ENCODE measurements at places on chromosomes 16 and 17.

GRCh38 chr16:78256686-78257375 is 157.4 kb downstream of the WWOX start:
- no peak for DNase-seq

DNA sequence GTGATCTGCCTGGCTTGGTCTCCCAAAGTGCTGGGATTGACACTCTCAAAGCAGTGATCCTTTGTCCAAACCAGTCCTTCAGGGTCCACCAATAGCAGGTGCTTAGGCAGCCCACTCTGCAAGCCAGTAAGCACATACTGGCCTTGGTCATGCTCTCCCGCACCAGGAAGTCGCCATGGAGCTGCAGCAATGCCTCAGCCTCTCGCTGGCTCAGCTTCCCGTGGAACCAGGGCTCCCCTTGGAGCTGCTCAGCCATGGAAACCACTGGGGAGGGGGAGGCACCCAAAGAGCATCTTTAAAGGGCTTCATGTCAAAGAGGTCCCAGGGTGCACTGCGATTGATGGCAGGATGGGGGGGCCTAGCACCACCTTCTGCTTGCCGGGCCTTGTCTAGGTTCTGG is 9.6 kb upstream of the UBTF start:
- DNase-seq: no peak

- no peak for DNase-seq
Observed at GRCh38 chr16:79721270-79721669, 120.7 kb upstream of the MAF start.

GRCh38 chr16:31480851-31481536 is 1.9 kb upstream of the SLC5A2 start:
- DNase-seq: no peak

DNA sequence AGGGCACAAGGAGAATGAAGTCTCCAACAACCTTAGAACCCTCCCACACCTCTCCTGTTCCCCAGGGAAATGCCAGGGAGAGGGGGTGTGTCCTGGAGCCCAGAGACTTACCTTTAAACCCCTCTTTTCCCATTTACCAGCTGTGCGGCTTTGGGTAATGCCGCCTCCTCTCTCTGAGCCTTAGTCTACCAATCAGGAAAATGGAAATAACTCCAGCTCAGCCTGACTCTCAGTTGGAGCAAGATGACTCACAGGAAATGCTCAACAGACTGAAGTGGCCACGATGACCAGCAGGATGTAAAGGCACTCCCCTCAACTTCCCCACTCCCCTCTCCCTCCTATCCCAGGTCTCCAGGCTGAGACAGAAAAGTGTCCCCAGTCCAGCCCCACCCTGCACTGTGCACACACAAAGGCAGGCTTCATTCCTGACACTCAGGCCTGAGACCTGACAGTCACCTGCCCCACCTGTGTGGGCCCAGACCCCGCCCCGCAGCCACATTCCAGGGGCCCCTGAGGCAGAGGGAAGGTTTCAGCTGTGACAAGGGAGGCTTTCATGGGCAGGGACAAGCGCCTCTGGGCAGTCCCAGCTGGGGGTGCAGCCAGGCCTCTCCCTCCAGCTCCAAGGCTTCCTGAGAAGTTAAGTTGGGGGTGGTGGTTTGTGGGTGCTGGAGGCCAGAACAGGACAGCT is 3.0 kb upstream of the KRT15 start:
- no peak for DNase-seq

DNA sequence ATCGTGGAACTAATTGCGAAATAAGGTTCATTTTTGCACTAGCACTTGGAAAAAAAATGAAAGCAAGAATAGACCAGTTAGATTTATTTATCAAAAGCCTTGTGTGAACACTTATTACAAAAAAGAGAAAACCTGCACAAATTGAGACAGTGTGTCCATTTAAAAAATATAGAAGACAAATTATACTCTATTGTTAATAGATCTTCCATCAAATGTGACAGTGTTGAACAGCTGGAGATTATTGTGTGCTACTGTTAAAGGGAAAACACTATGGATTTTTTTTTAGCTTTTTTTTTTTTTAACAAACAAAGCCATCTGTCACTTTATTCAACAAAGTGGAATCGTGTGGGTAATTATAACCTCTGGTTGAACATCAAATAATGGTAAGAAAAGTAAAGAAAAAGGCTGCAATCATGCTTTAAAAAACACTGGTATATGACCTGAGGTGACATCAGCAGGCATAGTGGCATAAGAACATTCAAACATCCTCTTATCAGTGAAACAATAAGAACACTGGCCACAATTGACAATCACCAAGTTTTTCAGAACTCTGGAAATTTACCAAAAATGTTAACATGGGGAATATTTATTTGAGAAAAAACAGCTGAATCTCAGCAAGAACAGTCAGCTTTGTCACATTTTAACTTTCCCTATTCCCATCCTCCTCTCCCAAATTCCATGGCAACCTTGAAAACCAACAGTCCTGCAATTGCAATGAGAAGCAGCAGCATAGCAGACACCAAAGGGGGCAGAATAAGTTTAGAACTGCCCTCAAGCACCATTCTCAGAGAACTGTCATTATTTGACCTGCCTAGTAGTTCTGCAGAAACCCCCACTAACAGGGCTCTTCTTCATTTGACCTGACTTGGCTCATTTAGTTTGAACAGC is 442.3 kb upstream of the MON1B start:
- DNase-seq: no peak

- DNase-seq: peak; percentile 62
Observed at GRCh38 chr17:81018044-81018802, 16.7 kb upstream of the BAIAP2 start.

DNA sequence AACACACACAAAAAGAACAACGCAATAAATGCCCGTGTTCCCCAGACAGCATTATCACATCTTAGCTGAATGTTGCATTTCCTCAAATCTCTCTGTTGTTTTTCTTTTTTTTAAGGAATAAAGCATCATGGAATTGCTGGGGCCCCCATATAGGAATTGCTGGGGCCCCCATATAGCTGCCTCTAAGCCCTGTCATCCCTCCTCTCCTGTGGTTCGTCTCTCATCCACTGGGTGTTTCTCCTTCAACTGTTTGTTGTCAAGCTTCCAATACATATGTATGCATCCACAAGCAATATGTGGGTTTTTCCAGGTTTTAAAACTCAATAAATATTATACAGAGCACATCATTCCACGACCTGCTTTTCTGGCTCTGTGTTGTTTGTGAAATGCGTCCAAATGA is 43.2 kb downstream of the HSBP1 start:
- DNase-seq: no peak

DNA sequence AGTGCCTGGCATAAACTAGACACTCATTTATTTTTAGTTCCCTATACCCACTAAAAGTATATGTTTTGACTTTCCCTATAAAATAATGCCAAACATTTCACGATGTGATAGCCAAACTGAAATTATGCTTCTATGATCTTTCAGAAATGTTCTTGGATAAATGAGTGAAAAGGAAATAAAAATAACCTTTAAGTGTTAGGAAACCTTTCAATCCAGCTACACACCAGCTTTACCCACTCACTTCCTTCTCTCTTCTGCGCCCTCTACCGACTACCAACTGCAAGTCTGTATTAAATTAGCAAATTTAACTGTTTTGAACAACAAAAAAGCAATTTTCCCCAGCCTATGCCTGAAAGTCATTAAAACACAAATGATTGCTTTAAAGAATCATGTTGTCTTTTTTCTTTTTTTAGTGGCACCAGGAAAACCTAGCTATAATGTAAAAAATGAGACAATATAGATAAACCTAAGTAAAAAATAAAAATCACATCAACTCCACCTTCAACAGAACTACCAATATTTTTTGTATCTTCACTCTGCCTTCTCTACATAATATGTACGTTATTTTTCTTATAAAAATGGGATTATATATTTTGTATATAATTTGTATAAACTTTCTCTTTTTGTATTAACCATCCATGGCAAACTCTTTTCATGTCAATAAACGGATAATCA is 13.2 kb upstream of the TMEM100 start:
- peak; percentile 43 for DNase-seq

- no peak for DNase-seq
Observed at GRCh38 chr17:41711669-41712400, at the start of gene GAST. Gene GAST, plus strand, starts transcription at chr17:41712331. Its CDS starts 3,106 bp downstream, at chr17:41715437.

GRCh38 chr17:78745407-78746088 is 36.5 kb downstream of the CYTH1 start:
- peak; percentile 76 for DNase-seq

DNA sequence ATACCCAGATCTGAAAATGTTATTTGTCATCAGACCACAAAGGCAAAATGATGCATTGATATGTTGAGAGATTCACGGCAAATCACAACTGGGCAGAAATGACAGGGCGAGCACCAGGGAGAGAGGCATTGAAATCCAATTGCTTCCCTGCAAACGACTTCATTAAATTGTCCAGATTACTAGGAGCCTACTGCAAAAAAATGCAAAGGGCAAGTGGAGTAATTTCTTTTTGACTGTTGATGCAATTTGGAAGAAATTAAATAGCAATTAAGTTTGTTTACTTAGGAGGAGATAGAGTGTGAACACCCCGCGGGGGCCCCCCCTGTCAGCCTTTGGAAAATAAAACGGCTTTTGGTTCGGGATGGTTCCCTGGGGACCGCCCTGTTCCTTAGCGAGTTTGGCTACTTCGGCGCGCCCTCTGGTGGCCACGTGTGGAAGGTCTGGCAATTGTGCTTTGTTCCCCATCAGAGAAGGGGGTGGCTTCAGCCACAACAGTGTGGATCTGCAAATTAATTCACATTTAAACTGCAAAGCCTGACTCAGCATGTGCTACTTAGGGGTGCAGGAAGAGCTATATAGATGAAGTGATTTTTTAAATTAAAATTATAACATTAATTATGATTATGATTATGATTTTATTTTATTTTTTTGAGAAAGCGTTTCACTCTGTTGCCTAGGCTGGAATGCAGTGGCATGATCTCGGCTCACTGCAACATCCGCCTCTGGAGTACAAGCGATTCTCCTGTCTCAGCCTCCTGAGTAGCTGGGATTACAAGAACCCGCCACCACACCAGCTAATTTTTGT is 14.5 kb upstream of the TMC7 start:
- peak; percentile 85 for DNase-seq

DNA sequence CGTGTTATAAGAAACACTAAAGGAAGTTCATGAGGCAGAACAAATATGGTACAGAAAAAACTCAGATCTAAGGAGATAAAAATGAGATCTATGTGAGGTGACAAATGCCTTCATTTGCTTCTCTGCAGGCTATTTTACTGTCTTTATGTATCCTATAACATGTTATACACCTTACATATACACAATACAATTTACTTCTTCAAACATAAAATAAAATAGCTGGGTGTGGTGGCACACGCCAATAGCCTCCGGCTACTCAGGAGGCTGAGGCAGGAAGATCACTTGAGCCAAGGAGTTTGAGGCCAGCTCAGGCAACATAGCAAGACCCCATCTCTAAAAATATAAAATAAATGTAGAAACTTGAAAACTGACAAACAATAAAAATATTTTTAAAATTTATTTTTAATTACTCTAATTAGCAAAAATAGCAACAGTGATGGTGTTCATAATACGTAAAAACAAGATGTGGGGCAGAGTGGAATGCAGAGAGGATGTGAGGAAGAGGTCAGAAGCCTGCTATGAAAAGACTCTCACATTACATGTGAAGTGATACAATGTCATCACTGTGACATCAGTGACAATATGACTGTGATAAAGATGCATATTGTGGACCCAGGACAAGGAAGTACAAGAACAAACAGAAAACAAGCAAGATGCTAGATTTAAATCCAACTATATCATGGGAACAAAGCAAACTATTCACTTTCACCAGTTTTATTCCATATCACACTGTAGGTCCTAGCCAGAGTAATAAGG is 31.0 kb downstream of the VPS53 start:
- no peak for DNase-seq

- no peak for DNase-seq
Observed at GRCh38 chr16:81629896-81630634, 149.0 kb upstream of the PLCG2 start.

DNA sequence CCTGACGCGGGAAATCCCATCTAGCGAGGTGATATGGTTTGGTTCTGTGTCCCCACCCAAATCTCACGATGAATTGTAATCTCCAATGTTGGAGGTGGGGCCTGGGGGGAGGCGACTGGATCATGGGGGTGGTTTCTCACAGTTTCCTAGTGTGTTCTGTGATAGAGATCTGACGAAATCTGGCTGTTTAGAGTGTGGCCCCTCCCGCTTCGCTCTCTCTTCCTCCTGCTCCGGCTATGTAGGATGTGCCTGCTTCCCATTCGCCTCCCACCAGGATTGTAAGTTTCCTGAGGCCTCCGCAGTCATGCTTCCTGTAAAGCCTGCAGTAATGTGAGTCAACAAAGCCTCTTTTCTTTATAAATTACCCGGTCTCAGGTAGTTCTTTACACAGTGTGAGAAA is 31.6 kb downstream of the IFT140 start:
- DNase-seq: no peak

DNA sequence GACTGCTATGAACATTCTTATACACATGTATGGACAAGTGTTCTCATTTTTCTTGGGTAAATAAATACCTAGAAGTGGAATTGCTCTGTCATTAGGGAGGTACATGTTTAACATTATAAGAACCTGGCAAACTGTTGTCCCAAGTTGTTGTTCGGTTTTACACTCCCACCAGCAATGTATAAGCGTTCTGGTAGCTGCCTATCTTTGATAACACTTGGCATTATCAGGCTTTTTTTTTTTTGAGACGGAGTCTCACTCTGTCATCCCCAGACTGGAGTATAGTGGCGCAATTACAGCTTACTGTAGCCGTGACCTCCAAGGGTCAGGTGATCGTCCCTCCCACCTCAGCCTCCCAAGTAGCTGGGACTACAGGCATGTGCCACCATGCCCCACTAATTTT is 16.3 kb downstream of the ATAD5 start:
- no peak for DNase-seq

GRCh38 chr17:47718634-47719405 is 14.2 kb upstream of the TBX21 start:
- no peak for DNase-seq

DNA sequence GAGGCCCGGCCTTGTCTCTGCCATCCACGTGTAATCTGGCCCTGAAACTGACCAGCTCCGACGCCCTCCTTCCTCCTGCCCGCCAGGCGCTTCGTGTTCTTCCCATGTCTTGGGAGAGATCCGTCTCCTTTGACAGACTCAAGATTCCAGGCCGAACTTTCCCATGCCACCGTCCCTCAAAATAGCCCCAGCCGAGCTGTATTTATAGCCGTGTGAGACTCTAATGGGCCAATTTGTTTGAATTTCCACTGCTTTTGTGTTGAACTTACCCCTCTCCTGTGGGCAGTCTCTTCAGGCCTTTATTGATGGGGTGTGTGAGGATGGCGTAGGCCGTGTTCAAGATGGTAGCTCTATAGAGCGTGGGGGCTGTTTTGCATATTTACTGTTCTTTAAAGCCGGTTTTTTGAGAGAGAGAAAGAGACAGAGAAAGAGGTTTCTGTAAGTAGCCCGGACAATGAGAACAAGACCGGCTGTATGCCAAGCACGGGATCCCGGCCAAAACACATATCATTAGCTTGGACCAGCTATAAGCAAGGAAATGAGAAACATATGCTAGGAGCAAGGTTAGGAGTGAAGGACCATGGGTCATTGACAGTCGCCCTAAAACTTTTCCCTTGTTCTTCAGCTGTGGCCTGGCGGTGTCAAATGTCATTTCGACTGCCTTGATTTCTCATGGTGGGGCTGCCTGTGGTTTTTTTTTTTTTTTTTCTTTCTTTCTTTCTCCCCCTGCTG is 124.5 kb upstream of the ZFHX3 start:
- DNase-seq: no peak

GRCh38 chr17:76271669-76272540 is 6.8 kb downstream of the UBALD2 start:
- DNase-seq: peak; percentile 59

GRCh38 chr16:31020536-31020935 is 10.1 kb upstream of the STX1B start:
- DNase-seq: no peak

GRCh38 chr16:24568392-24568791 is 29.0 kb downstream of the RBBP6 start:
- no peak for DNase-seq
